Mucosa of gallbladder (tissue), 1 donor: ENCODE measurements at places on chromosomes 2 and 18.

- no peak for DNase-seq
Observed at GRCh38 chr18:35045121-35045520, 3.9 kb downstream of the MAPRE2 start.

DNA sequence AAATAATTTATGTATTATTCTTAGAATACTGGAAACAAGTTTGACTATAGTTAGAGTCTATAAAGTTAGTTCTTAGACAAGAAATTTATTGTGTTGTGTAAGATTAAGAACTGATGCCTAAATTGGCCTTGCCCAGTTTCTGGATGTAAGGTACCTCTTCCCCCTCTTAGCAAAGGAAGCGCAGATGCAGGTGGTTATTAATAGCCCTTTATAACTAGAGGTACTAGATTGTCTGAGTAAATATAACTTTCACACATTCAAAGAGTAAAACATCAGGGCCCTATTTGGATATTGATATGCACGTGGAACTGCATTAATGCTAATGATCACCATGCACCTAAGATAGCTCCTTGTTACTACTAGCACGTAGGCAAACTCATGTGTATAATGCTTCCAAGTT is 100.7 kb downstream of the ZEB2 start:
- no peak for DNase-seq

GRCh38 chr2:85890522-85891176 is 1.9 kb upstream of the ST3GAL5 start:
- no peak for DNase-seq

DNA sequence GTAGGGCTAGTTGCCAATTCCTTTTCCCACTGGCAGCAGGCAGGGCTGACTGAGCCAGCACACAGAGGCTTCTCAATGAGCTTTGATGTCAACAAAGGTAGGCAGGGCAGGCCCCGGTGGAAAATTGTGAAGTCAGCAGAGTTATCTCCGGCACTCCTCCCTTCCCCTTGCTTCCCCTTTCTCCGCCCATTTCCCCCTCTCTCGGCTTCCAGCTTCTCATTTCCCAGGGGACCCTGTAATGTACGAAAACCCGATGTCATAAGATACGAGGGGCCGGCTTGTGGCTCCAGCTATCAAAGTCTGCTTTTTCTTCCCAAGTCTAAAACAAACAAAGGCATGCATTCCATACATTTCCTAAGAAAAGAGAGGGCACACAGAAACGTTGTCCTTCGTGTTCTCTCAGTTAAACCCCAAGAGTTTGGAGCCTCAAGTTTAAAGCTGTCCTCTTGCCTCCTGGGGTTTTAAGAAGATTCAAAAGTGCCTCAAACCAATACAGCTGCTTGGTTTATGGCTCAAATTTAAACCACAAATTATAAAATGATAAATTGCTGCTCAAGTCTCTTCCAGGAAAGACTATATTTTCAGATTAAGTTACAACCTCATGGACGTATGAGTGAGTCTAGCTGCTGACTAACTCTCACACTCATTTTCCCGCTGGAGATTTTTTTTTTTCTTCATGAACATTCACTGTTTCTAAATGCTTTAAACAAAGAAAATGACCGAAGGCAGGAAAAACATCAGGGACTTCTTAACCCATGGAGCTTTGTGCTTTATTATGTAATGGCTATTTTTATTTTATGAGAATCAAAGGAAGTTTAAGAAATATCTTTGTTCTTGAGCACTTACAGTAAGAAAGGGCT is 27.2 kb upstream of the EML4 start:
- peak; percentile 53 for DNase-seq

DNA sequence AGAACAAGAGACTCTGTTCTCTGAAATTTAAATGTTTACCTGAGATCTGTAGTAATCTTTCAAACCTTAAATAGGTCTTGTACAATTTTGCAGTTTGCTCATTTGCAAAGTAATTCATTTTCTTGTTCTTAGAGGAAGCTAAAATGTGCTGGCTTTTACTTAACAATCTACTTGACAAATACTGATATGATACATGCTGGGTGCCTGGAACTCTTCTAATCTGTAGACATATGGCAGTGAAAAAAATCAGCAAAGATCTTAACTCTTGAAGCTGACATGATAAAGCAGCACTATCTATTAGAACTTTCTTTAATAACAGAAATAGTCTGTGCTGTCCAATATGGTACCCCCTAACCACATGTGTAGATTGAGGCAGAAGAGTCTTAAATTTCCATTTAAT is 1352.8 kb upstream of the SLC39A10 start:
- no peak for DNase-seq

DNA sequence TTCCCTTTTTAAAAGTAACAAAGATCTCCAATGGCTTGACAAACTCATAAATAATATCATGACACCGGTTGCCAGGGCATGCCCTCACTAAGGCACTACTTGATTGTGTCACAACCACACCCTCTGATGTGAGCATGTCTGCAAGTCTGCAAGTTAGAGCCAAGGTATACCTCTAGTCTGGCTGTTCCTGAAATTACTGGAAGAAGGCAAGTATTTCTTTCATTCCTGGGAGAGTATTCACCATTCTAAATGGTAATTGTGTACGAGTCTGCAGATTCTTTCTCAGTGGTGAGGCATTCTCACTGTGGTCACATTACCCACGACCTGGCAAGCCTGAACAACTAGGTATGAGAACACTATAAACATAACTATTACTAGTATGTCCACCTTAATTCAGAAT is 25.7 kb upstream of the RNU4ATAC start:
- DNase-seq, result no peak

DNA sequence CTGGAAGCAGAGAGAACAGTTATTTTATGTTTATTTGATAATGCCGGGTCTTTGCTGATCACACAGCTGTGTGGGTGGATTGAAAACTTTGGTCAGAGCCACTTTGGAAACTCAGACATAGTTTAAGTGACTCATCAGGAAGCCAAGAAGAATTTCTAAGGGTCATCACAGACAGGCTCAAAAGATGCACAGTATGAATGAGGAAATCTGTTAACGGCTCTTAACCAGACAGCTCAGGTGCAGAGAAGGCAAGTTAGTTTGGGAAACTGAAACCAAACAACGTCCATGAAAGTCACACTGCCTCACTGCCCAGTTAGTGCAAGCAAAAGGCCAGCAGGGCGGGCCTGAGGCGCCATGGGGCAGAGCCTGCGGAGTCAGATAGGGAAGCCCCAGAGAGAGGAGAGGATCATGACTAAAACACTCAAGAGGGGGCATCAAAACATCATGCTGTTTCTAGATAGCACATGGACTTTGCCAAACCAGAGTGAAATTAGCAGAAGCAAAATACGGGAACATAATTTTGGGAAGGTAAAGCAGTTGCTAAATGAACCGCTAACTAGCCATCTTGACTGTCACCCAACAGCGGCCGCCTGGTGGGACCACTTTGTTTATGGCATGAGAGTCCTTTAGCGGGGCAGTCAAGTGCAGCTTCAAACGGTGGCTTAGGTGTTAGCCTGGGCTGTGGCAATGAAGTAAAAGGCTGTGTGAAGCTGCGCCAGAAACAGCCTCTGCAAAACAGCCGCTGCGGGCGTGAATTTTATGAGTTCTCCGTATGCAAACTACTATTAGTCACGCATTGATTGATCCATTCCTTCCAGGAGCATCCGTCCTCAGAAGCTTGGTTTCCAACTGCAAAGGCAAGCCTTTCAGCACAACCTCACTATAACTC is 101.2 kb downstream of the KCTD18 start:
- DNase-seq, result peak; percentile 58

GRCh38 chr2:173124441-173124840 is 48.8 kb downstream of the MAP3K20 start:
- DNase-seq, result no peak

GRCh38 chr2:207950063-207950760 is 75.1 kb downstream of the PLEKHM3 start:
- DNase-seq, result no peak

DNA sequence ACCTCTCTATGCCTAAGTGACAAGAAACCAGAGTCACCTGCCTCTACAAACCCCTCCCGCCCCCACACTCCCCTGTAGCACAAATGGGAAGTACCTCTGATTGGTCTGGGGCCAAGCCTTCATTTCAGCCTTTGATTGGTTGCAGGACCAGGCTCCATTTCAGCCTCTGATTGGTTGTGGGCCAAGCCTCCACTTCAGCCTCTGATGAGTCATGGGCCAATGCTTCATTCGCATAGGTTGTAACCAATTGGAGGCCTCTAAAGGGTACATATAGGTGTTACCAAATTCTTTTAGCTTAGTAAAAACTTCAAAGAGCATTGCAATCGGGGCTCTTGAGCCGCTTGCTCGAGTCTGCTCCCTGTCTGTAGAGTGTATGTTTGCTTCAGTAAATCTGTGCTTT is 25.0 kb downstream of the CCDC102B start:
- no peak for DNase-seq

DNA sequence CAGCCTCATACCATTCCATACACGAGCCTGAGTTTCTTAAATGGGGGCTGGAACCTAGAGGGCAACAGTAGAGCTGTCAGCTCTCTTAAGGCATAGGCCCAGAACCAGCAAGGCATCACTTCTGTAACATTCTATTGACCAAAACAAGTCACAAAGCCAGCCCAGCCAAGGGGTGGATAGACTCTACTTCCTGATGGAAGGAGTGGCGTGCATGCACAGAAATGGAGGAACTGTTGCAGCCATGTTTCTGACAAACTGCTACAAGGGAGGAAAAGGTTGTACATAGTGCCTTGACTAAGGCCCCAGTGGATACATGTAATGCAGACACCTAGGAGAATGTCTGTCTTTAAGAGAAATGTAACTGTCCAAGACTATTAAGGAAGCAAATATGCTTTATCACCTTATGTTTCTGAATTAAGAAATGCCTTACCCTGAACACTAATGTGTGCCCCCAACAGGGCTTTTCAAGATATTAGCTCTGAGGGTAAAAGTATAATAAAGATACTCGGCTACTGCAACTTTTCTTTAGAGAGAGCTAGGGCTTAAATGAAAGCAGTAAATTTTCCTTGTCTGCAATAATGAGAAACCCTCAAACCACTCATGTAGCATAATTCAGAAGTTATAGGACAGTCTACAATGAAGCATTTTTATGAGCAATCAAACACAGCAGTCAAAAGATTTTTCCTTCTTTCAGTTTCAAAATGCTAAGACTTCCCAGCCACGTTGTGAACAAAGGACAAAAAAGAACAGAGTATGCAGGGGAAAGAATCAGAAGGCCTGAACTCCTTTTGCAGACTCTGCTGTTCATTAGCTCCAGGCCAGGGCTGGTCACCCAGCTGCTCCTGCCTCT is 35.1 kb upstream of the CDC42EP3 start:
- DNase-seq, result no peak

GRCh38 chr2:238098901-238099713 is 1.0 kb upstream of the ESPNL start:
- DNase-seq, result no peak

GRCh38 chr2:86358957-86359356 is 21.5 kb upstream of the REEP1 start:
- no peak for DNase-seq

DNA sequence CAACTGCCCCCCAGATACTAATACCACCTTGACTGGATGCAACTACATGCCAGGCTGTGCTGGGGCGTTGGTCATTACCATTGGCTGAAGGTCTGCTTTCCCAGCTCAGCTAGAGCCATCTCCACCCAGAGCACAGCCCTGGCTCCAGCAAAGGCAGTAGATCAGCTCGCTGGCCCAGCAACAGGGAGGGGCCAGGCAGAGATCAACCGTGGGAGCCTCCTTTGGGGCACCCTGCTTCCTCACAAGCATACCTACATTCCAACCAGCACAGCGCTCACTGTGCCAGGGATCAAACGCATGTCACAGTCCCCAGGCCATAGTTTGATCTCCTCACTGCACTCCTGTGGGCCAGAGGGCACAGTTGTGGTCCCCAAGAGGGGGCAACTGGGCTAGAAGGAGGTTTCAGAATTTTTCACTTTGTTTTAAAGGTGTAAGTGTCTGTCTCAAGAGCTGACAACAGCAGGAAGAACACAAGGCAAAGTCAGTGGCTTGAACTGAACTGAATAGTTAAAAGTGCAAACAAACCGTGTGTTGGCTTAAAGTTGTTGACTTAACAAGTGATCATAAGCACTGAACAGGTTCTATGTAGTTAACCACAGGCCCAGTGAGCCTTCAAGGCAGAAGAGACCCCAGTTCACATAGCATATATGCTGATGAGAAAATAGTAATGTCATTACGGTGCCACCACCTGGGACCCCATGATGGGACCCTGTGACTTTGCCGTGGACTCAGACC is 70.1 kb upstream of the BZW1 start:
- DNase-seq, result no peak

- DNase-seq, result no peak
Observed at GRCh38 chr2:226669249-226669648, 130.4 kb downstream of the IRS1 start.

GRCh38 chr2:45988879-45989278 is 308.3 kb upstream of the EPAS1 start:
- no peak for DNase-seq

- DNase-seq, result no peak
Observed at GRCh38 chr2:11777066-11777782, 30.8 kb downstream of the LPIN1 start.

- no peak for DNase-seq
Observed at GRCh38 chr2:48984922-48985321, 169.4 kb downstream of the FSHR start.

DNA sequence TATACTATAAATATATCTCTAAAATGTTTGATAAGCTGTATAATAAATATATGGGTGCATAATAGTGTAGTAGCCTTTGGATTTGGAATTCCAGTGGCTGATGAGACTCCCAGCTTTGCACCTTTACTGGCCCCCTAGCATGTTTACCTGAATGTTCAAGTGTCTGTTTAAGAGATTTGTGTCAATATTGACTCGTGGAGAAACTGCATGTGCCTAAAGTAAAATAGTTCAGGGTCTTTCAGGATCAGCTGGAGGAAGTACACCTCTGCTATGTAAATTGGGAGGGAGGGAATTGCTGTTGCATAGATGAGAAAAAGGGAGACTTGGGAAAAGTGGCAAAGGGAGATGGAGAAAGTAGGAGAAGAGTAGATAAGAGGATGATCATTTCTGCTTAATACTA is 23.9 kb downstream of the ME2 start:
- DNase-seq, result no peak

GRCh38 chr2:42052702-42053481 is 5.1 kb downstream of the PKDCC start:
- DNase-seq, result peak; percentile 53

DNA sequence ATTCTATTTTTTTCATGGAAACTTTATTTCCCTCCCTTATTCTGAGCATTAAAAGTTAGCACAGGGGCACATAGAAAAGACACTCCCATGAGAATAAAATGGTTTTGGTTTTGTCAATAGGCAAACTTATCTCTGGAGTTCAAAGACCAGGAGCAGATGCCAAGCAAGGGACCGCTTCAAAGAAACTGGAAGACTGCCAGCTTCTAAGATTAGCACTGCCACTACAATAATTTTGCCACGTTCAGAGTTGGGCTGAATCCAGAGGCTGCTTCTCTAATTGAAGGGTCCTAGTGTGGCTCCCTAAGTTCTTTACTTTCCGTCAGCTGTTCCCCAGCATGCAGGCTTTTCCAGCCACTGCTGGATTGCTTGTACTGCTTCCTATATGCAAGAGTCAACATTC is 681.0 kb upstream of the GCFC2 start:
- no peak for DNase-seq

- DNase-seq, result no peak
Observed at GRCh38 chr2:182266909-182267308, 159.9 kb downstream of the PDE1A start.
